Activated gamma-delta T cell treated with Interleukin-2 at 50 U/mL for 16 hours (primary cell): ENCODE measurements at places on chromosomes 6 and 20.

GRCh38 chr20:37956107-37956585, 53.2 kb downstream of the VSTM2L start:
- no peak for DNase-seq

- no peak for DNase-seq
Measured at GRCh38 chr20:60102665-60103210, 144.5 kb downstream of the CDH26 start.

- no peak for DNase-seq
Measured at GRCh38 chr20:7703996-7704395, 236.3 kb downstream of the HAO1 start.

DNA sequence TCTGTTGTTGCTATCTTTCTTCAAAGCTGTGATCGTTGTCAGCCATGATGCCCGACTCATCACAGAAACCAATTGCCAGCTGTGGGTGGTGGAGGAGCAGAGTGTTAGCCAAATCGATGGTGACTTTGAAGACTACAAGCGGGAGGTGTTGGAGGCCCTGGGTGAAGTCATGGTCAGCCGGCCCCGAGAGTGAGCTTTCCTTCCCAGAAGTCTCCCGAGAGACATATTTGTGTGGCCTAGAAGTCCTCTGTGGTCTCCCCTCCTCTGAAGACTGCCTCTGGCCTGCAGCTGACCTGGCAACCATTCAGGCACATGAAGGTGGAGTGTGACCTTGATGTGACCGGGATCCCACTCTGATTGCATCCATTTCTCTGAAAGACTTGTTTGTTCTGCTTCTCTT, 19.3 kb downstream of the ABCF1 start:
- DNase-seq, result no peak

GRCh38 chr6:30091577-30092381, 16.2 kb upstream of the RNF39 start:
- no peak for DNase-seq

DNA sequence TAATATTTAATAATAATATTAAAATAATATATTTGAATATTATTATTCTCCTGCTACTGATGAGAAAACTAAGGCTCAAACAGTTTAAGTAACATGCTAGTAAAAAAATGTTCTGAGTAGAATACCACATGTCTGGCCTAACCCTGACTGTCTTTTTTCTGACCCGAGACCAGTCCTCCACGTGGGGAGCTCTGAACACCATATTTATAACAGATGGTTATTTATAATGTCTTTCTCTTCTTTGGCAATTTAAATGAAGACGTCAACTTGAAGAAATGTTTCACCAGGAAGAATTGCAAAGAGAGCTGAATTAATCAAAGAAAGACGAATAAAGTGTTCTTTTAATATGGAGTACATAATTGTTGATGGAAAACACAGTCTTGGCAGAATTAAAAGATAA, 82.0 kb downstream of the SLC22A3 start:
- DNase-seq, result no peak

DNA sequence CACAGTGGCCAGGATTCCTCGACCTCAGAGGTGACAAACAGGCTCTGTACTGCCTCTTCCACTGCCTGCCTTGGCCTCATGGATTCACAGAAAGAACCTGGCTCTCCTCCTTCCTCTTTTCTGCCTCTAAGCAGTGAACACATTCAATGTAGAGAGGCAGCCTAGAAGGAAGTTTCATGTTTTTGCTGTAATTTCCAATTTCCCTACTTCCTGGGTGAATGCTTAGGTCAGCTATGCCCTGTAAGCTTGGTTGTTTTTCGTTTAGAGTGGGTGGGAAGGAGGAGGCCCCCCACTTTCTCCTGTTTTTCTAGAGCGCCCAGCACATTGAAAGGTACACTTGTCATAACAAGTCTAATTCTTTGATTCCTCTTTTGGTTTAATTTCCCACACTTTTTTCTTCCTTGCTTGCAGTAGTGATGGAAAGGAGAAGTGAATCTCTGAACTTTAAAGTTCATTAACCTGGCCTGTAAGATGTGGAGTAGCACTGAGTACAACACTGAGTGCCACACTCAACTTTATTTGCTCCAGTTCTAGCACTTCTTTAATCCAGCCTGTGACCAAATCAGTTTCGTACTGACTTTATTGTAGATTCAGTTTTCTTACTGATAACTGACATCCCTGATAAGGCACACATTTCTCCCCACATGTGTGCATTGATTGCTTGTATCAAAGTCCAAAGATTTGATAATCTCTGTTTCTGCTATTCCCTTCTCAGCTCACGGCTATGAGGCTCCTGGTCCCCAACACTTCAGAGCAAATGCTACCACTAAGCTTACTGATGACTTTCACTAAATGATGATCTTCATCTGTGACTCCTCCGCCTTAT, 100.0 kb upstream of the MAN1A1 start:
- no peak for DNase-seq

DNA sequence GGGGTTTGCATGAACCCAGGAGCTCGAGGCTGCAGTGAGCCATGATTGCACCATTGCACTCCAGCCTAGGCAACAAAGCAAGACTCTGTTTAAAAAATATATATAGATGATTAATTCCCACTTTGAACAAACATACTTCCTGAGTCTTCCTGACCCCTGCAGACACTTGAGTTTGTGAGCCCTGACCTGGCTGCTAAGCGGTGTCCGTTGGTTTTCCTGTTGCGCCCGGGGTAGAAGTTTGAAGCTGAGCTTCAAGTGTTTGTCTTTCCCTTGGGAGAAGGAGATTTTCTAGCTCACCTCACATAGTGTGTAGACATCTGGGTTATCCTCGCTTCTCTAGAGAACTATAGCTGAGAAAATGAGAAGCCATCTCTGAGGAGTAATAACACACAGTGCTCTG, 11.7 kb upstream of the BCAS1 start:
- DNase-seq, result no peak

DNA sequence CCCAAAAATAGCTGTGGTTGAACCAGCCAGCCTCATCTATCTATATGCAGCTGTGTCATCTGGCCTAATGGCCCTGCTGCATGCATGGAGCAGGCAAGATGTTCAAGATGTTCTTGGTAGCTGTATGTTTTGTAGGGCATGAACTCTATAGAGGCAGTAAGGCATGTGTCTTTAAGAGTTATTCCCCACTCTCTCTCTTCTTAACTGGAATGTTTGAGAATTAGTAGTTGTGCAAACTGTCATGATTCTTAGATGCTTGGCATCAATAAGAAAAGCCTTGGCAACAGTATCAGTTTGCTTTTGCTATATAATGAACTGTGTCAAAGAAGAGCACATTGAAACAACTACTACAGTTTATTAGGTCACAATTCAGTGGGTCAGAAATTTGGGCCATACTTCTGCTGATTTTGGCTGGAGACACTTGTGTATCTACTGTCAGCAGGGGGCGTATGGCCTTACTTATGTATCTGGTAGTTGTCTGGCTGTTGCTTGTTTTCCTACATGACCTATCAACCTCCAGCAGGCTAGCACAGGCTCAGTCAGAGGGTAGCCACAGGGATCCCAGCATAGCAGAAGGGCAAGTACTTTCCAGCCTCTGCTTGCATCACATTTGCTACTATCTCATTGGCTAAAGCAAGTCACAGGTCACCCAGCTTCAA, 56.1 kb upstream of the LAMP5 start:
- DNase-seq, result no peak

- no peak for DNase-seq
Measured at GRCh38 chr6:16345449-16346330, 107.3 kb downstream of the GMPR start.

- DNase-seq, result peak; percentile 79
Measured at GRCh38 chr20:2688041-2688591, 4.5 kb upstream of the EBF4 start.

- DNase-seq, result no peak
Measured at GRCh38 chr20:62742550-62742949, 33.9 kb downstream of the NTSR1 start.

GRCh38 chr6:131134980-131135243, 355 bp upstream of the AKAP7 start:
- no peak for DNase-seq

DNA sequence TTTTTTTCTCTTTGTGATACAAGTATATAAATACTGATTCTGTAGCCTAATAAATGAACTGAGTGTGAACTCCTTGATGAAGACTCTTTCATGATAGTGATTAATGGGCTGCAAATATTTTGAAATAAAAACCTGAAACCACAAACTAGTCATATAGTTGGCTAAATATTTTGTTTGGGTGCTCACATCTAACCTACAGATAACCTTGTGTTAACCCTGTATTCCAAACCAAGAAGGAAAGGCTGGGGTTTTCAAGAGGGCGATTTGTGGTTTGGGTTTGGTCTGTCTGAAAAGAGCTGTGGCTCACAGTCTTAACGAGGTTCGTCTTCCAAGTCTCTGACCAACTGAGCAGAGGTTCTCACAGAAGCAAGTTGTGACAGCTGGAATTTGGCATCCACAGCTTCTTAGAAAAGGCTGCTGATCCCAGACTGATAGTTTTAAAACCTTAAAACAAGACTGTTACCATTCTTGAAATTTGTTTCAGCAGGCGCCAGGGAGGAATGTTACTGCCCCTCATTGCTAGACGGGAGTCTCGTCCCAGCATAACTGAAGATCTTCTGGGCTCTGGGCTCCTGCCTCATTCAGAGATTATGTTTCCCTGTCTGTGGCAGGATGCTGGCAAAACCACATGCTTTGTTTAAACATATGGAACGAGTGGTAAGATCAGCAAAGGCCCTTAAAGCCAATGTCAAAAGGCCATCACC, 736.4 kb upstream of the MARCKS start:
- no peak for DNase-seq

- DNase-seq, result no peak
Measured at GRCh38 chr6:37777272-37777834, 42.2 kb upstream of the ZFAND3 start.

DNA sequence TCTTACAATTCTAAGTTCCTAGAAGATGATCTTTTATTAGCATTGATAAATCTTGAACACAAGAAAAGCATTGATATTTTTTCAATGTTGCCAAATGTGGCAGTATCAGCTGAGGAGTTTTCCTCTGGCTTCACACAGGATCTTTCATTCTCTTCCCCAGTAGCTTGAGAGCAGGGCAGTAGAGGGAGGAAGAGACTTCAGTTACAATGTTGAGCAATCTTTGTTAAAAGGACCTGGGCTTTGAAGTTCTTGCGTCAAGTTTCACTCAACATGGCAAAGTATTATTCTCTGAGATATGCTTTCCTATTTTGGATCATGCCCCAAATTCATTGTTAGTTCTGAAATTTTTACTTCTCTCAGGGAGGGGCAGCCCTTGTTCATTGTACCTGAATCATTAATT, 238.0 kb downstream of the COL12A1 start:
- no peak for DNase-seq

DNA sequence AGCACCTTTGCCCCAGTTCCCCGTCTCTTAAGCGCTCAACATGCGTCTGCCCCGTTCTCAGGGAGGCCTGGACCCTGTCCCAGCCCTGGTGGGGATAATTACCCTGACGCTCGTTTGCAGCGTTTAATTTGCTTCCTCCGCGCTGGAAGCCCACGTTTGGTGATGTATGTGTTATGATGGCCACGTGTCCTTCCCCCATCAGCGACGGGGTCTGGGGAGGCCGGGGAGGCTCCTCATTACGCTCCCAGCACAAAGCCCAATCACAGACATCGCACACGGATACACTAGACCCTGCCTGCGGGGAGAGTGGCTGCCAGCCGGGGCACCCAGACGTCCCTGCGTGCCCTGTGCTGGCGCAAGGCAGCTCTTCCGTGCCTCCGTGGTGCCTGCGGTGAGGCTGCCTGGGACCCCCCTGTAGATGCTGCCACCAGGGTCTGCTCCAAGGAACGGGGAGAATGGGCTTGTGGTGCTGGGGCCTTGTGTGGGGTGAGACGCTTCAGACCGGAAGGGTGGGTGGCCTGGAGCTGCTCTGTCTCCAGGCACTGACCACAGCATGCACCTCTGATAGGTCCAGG, 10.2 kb upstream of the CHRNA4 start:
- no peak for DNase-seq

DNA sequence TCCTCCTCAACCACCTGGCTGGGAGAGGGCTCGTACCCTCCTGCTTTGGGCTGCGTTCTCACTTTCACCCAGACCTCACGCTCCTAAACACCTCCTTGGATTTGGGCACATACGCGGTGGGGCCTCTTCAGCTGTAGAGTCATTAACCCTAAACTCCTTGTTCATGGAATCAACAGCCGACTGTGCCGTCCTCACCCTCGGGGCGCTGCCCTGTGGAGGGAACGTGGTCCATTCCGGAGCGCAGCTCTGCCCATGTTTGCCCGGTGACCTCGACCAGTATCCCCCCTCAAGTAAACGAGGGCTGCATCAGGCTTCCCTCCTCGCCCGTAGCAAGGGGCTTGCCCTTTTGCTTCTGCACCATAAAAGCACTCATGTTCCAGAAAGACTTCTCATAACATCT, 174.0 kb upstream of the QKI start:
- no peak for DNase-seq

DNA sequence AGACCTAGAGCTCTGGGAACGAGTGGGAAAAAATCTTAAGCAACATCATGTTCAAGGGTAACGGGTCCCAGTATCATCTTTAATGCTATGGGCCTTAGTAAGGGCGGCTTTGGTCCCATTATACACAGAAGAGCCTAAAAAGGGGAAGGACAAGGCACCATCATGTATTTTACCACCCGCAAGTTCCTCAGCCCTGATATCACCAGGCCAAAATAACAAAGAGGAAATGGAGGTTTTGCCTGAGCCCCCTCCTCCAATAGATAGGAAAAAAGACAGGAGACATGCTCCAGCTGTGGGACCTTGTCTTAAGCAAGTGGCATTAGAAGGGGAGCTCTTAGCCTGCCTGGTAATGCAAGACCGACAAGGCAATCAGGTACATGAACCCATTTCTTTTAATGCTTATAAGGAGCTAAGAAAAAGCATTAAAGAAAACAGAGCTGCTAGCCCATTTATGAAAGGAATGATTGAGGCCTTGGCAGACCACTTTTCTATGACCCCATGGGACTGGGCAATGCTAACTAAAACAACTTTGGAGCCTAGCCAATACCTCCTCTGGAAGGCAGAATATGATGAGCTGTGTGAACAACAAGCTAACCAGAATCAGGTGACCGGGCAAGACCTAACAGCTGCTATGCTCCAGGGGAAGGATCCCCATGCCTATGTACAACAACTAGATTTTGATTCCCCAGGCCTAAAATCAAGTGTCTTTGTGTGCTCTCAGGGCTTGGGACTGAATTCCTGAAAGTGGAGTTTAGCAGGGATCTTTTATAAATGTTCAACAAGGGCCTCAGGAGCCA, 23.2 kb downstream of the HLA-DPA1 start:
- DNase-seq, result no peak

- DNase-seq, result no peak
Measured at GRCh38 chr20:58675641-58676040, 17.0 kb upstream of the NPEPL1 start.

- peak; percentile 1 for DNase-seq
Measured at GRCh38 chr20:25280051-25280573, 32.2 kb downstream of the PYGB start.

DNA sequence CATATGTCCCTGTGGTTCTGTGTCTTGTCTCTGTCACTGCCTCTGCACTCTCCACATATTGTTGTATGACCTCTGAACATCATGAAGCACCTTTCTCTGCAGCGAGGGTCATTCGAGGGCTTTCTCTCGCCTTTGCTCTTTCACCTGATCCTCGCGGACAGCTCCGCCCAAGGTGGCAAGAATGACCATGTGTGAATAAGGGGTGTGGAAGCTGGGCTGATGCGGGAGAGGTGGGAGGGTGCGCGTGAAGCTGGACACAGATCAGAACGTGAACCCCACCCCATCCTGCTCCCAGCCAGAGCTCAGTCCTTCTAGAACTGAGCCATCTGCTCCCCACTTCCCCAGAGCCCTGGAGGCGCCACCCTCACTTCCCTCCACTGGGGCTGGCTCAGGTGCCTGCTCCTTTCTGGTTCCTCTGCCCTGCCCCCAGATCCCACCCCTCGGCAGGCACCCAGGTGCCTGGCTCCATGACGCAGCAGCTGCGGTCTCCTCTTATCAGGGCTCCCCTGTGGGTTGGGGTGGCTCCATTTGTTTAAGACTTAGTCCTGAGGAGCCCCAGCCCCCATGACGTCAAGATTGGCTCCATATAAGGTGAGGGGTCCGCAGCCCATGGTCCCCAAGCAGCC, at the start of gene MUCL3:
MUCL3 (plus strand) TSS at position 613 of the 626 bp plus-strand sequence. CDS start 27 bp downstream, outside the sequence.
- DNase-seq, result no peak
